C1 segment of cervical spinal cord (tissue), 14 donors: ENCODE measurements at places on chromosomes 3 and 15.

DNA sequence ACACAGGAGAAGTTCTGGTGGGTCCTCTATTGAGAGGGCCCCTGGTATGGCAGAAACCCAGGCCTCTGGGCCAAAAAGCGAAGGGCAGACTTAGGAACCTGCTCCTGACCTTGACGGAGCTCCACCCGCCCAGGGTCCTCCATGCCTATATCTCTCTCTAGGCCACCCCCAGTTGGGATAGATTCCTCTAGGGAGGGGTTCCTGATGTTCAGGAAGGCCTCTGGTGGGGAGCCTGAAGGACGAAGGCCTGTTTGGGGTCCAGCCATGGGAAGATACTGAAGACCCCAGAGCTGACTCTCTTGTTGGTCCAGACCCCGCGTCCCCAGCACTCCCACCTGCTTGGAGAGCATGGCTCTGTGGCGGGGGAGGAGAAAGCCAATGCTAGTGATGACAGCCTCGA is 104.2 kb downstream of the CORO2B start:
- no peak for DNase-seq

DNA sequence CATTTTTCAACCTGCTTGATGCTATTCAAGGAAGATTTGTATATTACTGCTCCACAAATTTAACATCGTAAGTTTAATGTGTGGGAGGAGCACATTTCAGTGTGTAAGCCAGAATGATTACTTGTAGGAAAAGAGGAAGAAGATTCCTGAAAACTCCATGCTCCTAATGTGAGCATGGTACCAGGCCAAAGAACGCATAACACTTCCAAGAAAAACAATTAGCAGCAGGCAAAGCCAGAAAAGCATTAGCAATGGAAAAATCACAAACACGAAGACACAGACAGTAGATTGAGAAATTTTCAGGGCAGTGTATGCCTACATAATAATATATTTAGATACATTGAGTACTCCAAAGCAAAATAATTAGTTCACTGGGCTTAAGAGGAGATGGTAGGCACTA is 96.6 kb upstream of the CBLB start:
- DNase-seq, result no peak

DNA sequence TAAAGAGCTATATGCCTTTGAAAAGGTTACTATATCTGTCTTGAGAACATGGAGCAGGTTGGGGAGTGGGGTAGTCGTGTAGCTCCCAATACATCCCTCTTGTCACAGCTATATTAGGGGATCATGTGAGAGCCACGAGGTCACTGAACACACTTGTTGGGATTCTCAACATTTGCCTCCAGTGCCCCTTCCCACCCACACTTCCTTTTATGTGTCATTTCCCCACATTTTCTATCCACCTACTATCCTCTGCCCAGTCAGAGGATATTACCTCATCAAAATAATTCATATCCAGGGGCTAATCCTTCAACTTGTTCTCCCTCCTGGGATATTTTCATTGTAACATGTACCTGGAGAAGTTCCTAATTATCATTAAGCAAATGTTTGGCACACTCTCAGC is 85.0 kb downstream of the CYP19A1 start:
- DNase-seq, result no peak

GRCh38 chr3:130606336-130606735 is 89.4 kb downstream of the COL6A6 start:
- DNase-seq, result no peak

GRCh38 chr3:137035631-137036030 is 77.8 kb downstream of the IL20RB start:
- DNase-seq, result no peak

- DNase-seq, result no peak
Measured at GRCh38 chr3:170437696-170438407, 19.2 kb downstream of the CLDN11 start.

GRCh38 chr3:196207159-196207832 is 3.9 kb downstream of the ZDHHC19 start:
- DNase-seq, result no peak

DNA sequence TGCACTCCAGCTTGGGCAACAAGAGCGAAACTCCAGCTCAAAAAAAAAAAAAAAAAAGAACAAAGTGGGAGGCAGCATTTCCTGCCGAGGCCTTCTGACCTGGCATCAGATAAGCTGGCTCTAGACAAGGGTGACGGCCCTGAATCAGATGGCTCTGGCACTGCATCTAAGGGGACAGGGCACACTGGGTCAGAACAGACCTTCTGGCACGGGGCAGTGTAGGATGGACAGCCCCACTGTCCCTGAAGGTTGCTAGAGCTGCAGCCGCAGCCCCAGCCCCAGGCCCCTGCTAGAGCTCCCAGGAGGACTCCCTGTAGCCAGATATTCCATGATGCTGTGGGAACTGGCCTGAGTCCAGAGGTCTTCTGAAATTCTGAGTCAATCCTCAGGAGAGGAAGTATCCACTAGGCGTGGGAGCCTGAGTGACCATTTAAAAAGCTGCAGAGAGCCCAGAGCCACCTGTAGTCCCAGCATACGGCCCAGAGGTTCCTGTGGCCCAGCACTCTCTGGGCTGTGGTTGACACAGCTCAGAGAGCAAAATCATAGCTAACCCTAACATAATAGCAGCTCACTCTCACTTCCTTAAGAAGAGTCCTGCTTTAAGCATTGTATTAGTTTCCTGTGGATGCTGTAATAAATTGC is 69.2 kb upstream of the MFGE8 start:
- no peak for DNase-seq

DNA sequence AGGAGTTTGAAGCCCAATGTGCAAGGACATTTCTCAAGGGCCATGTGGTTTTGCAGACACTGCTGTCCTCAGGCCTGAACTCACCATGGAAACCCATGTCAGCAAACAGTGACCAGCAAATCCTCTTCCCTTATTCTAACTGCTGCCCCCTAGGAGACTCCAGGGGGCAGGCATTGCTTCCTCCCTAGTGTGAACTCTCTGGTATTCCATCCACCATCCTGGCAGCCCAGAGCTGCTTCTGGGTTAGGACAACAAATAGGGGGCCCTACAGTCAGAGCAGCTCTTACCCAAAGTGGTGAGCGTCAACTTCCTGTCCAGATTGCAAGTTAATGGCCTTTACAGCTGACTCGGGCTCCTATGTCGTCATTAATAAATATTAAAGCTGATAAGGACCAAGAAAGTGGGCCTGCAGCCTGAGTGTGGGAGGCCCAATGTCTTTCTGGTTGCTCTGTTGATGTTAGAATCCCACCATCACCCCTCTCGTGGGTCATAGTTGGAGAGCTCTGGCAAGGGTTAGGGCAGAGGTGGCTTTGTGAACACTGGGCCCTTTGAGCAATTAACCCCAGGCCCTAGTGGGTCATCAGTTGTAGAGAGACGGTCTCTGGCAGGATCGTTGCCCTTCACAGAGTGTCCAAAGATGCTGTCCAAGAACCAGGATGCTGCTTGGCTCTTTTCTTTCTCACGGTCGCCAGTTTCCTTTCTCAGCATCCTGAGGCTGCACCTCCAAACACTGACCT is 41.5 kb downstream of the TGM4 start:
- DNase-seq, result no peak

GRCh38 chr15:68618394-68618793 is 39.6 kb downstream of the CORO2B start:
- no peak for DNase-seq

DNA sequence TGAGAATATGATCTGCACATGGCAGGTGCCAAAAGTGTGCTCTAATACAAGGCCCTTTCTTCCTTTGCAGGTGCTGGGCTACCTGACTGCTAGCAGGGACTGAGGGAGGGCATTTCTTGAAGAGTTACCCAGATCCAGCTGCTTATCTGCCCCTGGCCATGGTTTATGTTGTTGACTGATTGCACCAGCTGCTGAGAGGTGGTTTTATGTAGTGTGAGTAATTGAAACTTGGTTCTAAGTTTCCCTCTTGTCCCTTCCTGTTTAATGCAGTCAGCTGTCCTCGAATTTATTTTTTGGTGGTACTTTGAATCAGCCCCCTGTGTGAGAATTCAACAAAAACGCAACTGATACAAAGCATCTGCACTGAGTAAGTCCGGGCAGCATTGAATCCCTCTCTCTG is 288.3 kb upstream of the C2CD4B start:
- no peak for DNase-seq
